ENCODE measurements at places on chromosomes 6 and 20. TPM values are rescaled to one million over a fixed set of nuclear protein-coding genes. Genes with fewer than 3 reads are reported as not detected.

The GATA5 gene
- total RNA-seq, result 0.50 TPM

The OR2J3 gene
- total RNA-seq, result not detected

The SIM1 gene
- not detected for total RNA-seq

The DUSP22 gene
- total RNA-seq, result 12.8 TPM

The PSORS1C2 gene
- not detected for total RNA-seq

The C20orf141 gene
- total RNA-seq, result not detected

The SLCO4A1 gene
- total RNA-seq, result 2.0 TPM

The WFDC12 gene
- total RNA-seq, result not detected

The NOTCH4 gene
- total RNA-seq, result 1.4 TPM

The MYL9 gene
- total RNA-seq, result 7.2 TPM

The IP6K3 gene
- total RNA-seq, result 0.22 TPM

The PRDM13 gene
- under 0.01 TPM for total RNA-seq

The ADGRB3 gene
- under 0.01 TPM for total RNA-seq

The CFAP206 gene
- total RNA-seq, result 0.37 TPM

The CFB gene
- total RNA-seq, result 5.6 TPM

The ID4 gene
- total RNA-seq, result 15.8 TPM

The LY6G6C gene
- total RNA-seq, result not detected

The CDH26 gene
- 0.12 TPM for total RNA-seq

The CLVS2 gene
- total RNA-seq, result 0.12 TPM

The THBS2 gene
- 425 TPM for total RNA-seq

The BMP6 gene
- total RNA-seq, result 3.7 TPM
